ENCODE measurements at places on chromosomes 2 and 18.

GRCh38 chr18:64717026-64717425, 568.1 kb upstream of the LINC00305 start:
- DNase-seq = no peak

DNA sequence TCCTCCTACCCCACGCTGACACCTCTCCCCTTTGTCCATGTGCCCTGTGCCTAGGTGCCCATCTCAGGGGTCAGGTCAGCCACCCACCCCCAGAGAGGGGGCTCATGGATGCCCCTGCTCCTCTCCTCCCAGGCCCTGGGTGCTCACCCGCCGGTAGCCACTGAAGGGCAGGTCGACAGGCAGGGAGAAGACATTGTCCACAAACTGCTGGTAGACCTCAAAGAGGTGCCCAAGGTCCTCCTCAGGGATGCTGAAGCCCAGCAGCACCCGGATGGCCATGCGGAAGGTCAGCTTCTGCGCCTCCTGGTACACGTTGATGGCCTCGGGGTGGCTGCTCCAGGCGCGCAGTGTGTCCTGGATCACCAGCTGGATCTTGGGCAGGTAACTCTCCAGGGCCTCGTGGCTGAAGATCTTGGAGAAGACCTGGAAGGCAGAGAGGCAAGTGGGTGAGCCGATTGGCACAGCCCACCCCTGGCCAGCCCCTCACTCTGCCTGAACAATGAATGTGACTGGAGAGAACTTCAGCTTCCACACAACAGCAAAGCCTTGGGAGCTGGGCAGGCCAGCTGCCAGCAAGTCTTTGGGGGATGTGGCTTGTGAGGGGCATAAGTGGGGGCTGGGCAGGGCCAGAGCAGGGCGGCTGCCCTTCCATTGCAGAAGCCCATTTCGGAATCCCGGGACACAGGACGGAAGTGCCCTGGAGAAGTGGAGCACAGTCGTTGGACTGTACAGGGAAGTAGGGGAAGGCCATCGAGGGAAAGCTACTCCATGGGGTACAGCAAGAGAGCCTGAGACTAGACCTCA, 12.5 kb downstream of the CYP26B1 start:
- no peak for DNase-seq

DNA sequence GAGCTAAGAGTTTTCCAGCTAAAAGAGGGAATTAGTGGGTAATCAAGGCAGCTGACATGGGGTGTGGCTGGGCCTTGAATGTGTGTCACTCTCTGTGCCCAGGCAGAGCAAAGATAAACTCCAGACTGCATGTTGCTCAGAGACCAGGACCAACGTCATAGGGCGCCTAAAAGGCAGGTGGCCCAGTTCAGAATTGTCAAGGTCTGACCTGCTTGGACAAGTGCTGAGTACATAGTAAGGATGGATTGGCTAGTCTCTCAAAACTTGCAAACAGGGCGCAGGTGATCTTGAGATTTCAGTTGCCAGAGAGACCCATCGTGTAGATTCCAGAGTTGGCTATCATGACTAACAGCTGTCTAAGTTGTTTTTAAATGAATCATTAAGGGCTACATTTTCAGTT, 19.0 kb downstream of the CLUL1 start:
- no peak for DNase-seq

DNA sequence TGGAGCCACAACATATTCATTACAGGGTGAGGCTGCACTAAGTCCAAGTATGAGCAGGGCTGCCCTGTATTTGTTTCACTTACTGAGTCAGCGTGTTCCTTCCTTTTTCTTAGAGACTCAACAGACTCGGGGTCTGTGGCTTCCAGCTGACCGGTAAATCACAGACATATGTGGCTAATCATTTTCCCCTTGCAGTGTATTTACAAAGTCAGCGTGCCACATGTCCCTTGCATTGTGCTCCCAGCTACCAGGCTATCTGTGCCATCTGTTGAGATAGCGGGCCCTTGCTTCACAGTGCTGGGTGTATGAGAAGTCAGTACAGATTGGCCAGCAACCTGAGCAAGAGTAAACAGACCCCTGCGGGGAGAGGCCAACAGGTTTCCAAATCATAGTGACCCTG, 254.3 kb downstream of the LRRTM1 start:
- DNase-seq = peak; percentile 15

- DNase-seq = no peak
Measured at GRCh38 chr2:20439503-20439902, 7.4 kb upstream of the RHOB start.

GRCh38 chr2:25085761-25086560, 44.1 kb downstream of the EFR3B start:
- DNase-seq = peak; percentile 63

DNA sequence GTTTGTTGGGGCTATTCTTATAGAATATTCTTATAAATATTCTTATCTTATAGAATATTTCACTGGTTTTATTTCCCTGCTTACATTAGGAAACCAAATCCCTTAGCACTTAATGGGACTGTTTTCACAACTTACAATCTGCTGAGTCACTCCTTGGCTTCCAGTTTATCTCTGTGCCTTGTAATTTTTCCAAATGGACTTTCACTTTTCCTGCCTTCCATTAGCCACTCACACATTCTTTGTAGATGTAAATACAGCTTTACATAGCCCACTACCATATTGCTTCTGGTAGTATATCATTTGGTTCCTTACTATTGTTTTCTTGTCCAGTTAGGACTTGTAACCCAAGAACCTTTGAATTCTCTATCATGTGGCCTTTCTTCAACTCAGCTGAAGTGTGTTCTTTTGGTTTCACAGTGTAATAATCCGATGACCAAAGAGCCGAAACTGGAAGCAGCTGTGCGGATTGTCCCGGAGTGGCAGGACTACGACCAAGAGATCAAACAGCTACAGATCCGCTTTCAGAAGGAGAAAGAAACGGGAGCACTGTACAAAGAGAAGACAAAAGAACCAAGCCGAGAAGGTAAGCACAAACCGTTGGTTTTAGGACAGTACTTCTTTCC, 96.1 kb downstream of the UGGT1 start:
- DNase-seq = no peak

DNA sequence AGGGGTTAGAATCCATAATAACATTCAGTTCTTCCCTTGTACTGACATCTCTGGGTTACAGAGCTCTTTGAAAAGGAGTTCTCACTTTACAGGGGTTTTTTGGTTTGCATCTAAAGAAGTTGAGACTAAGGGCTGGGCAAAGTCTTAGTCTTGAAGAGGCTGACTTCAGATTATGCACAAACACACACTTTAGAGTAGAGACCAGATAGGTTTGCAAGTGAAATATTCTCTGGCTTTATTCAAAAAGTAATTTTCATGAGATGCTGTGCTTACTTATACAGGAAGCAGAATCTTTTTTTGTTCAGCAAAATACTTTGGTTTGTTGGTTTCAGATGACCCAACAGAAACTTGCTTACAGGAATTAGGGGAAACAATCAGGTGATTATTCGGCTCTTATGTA, 410.9 kb upstream of the LRRTM1 start:
- DNase-seq = no peak

DNA sequence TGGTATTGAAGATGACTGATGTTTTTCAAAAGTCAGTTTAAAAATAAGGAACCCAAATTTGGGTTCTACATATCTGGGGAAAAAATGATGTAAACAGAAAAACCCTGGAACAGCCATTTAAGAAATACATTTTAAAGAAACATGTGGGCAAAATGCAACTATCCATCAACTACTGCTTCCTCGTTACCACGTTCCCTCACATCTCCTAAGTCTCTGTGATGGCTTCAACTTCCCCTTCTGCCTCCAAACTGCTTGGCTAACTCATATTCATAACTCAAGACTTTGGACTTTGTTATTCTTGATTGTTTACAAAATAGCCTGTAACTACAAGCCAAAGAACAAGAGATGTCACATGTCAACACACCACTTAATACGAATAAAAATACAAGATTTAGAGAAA, 116.3 kb downstream of the DYM start:
- DNase-seq = no peak

GRCh38 chr2:28164280-28164801, 228.3 kb upstream of the FOSL2 start:
- no peak for DNase-seq

DNA sequence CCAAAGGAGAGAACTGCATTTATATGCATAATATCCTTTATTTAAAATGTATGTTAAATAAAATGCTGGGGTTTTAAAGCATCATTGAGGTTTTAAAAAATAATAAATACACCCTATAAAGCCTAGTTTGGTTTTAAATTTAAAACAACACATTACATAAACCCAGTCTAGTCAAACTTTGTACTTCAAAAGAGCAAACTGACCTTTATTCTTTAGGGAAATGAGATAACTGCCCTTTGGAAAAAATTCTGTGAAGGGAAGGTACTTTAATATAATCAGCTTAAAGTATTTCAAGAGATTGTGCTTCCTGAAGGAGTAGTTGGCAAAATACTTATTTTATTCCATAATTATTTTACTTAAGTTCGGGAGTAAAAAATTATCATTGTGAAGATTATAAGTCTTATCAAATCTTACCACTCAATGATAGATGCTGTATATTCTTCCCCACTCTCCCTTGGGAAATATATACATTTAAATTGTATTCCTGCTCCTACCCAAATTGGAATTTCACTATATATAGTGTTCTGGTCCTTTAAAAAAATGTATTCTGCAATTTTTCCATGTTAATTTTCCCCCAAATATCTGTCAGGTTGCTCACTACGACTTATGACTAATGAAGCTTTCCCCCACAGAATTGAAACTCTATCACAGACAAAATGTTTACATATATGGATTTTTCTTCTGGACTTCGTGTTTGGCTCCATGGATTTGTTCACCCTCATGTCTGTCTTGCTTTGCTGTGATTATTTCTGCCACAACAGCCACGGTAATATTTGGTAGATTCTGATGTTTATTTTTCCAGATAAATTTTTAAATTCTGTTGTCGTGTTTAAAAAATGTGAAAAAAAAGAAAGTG, 42.1 kb downstream of the ZC3H6 start:
- no peak for DNase-seq

DNA sequence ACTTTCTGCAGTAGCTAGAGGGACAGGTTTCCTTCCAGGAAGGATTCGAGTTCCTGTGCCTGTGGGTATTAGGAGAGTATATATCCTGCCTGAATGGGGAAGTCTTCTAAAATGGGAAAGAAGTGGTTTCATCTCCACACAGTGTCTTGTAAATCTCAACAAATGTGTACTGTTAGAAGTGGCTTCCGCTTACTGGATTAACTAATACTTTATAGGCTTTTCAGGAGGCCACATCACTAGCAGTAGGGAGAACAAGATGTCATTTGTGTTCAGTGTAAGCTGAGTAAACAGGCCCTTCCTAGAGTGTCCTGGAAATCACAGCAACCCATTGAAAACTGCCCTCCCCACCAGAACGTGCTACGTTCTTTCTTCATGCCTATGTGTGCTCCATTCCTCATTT, 12.5 kb upstream of the POLR1B start:
- DNase-seq = no peak

DNA sequence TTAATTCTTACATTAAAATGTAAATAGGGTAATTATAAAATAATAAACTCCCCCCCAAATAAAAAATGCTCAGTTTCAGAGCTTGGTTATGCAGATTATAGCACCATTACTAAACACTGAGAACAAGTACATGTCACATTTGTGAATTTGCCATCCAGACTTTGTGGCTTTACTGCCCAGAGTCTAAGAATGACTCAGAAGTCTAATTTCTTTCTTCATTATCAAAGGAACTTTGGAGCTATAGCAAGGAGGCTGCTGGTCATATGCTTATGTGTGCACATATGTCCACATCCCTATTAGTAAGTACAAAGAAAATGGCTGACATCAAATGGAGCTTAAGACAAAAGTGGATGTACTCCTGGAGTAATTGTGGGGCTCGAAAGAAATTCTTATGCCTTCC, 248.5 kb upstream of the SESTD1 start:
- no peak for DNase-seq

- no peak for DNase-seq
Measured at GRCh38 chr2:40511661-40512213, 59.8 kb upstream of the SLC8A1 start.

DNA sequence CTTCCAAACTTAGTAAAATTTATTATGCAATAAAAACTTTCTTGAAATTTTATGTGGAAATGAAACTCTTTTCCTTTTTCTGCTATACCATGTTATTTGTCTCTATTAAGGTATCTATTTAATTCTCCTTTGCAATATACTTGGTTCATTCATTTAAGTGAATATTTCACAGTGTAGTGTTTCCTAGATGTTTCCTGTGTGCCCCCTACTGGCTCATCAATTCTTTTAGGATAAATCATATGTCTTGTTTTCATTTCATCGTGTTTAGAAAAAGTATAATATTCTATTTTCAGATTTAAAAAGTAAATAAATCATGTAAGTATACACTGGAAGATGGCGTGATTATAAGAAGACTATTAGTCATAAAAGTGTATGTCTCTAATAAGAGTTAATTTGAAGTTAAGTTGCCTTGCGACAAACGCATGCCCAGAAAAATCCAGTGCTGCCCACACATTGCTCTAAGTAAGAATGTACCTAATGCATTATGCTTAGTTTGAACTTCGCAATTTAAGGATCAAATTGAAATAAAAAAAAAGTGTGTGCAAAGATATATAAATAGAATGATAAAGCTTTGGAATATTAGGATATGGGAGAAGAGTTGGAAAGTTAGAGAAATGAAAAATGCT, 525.4 kb downstream of the KCNJ3 start:
- peak; percentile 12 for DNase-seq

DNA sequence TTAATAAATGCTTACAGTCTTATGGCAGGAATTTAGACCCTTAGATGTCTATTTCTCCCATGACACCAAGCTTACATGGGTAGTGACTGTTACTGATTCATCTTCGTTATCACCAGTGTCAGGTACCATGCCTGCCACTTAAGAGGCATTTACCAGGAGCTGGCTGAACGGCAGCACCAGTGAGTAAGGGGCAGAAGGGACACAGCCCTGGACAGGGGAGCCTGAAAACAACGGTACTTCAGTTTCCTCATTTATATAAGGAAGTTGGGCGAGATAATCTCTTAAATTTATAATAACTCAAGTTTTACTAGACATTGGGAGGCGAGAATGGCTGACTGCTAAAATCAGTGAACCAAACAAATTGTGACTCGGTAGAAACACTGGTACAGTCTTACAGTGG, 1.2 kb downstream of the COA5 start:
- DNase-seq = no peak

GRCh38 chr2:241489733-241490680, 18.4 kb downstream of the STK25 start:
- no peak for DNase-seq

GRCh38 chr18:1026930-1027329, 122.3 kb downstream of the ADCYAP1 start:
- no peak for DNase-seq

Data from DMS153 (cell line).